ENCODE measurements at places on chromosomes 4 and X. TPM values are rescaled to one million over a fixed set of nuclear protein-coding genes. Genes with fewer than 3 reads are reported as not detected.

GRCh38 chrX:8868906-8869305 lies 67.7 kb upstream of the FAM9A start:
- DNase-seq, result no peak

DNA sequence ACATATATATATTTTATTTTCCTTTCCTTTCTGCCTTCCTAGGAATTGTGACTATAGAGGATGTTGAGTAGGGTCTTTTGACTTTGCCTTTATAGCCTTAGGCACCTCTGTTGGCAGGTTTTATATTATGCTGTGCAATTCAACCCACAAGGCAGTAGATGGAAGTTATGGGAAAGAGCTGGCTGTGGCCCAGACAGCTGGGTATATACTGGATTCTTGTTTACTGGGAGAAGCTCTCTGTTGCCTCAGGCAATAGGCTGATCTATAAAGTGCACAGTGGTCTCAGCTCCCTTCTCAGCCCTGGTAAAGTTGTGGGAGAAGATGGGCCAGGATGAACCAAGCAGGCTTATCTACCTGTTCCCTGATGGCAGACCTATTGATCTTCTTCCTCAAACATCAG lies 342.0 kb downstream of the GBA3 start:
- DNase-seq, result no peak

DNA sequence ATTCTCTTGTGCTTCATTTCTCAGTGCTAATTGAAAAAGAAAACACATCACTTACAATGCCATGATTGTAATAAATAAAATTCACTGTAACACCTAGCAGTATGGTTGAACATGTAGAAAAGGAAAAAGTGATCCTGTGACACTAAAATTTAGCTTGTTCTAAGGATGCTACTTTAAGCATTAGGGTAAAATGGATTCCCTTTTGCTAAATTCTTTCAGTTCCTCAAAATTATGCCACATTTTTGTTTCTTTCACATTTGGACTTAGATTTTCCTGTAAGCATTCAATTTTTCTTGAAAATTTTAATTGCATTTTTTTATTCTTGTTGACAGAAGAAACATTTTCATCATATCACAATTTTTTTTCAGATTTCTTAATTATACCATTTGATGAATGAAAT lies 19.4 kb downstream of the TET2 start:
- no peak for DNase-seq

DNA sequence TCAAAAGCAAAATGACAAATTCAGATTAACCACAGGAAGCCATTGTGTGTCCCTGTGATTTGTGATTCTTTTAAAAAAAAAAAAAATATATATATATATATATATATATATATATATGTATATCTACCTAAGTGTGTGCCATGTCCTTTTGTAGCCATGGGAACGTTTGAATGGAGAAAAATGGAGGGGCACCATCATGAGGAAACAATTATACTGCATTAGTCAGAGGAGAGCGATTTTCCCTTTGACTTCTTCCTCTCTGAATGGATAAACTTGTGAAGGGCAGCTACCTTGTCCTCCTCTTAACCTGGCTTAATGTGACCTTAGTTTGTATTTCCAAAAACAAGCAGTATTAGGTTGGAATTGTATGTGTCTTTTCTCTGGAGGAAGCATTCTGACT lies 23.3 kb upstream of the CBLL2 start:
- DNase-seq, result no peak

GRCh38 chr4:76535603-76536372 lies 100.8 kb downstream of the SHROOM3 start:
- DNase-seq, result no peak

DNA sequence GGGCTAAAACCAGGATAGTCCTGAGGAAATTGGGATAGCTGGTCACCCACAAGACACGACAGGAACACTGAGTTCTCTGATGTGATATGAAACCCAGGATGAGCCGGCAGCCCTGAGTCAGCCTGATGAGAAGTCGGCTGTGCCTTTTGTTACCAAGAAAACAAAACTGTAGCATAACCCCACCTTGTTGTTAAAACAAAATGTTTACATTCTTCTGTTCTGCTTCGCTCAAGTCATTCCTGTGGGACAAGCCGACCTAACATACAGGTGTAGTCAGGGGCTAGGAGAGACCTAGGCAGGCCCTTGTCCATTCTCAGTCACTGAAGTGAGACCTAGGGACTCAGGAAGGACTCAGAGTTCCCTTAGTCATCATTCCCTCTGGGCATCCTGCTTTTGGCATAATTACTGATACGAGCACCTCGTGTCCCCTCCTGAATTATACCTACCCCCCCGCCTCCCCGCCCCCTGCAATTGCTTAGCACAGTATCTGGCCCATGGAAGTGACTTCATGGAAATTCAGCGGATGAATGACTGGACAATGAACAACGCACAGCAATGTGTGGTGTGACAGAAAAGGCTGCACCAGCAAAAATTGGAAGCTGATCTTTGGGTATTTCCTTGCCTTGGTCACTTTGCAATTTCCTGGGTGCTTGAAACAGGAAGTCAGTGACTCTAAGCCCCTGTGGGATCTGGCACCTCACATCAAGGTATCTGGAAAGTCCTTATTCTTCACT lies 31.9 kb upstream of the TLR2 start:
- DNase-seq, result no peak

- no peak for DNase-seq
Measured at GRCh38 chr4:147510962-147511668, 30.2 kb downstream of the EDNRA start.

DNA sequence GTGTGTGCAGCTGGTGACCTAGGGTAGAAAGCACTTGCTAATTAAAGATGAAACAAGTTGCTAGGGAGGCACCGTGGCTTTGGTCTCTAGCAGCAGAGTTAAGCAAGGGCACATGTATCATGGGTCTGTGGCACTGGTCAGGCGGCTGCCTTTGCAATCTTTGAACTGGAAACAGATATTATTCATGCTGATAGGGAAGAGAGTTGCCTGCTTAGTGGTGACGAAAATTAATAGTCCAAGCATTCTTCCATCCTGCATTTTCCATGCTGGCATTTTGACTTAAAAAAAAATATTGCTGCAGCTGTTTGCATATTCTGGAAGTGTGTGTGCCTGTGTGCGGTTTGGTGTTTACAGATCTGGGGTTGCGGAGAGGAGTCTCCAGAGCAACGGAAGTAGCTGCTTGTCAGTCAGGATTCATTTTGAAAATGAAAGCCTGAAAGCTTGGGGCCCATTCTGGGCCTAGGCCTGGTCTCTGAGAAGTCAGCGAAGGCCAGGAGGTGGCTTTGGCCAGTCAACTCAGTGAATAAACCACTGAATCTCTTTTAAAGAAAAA lies 2.3 kb upstream of the SOWAHD start:
- no peak for DNase-seq

- DNase-seq, result no peak
Measured at GRCh38 chrX:68992821-68993397, 164.1 kb downstream of the EFNB1 start.

DNA sequence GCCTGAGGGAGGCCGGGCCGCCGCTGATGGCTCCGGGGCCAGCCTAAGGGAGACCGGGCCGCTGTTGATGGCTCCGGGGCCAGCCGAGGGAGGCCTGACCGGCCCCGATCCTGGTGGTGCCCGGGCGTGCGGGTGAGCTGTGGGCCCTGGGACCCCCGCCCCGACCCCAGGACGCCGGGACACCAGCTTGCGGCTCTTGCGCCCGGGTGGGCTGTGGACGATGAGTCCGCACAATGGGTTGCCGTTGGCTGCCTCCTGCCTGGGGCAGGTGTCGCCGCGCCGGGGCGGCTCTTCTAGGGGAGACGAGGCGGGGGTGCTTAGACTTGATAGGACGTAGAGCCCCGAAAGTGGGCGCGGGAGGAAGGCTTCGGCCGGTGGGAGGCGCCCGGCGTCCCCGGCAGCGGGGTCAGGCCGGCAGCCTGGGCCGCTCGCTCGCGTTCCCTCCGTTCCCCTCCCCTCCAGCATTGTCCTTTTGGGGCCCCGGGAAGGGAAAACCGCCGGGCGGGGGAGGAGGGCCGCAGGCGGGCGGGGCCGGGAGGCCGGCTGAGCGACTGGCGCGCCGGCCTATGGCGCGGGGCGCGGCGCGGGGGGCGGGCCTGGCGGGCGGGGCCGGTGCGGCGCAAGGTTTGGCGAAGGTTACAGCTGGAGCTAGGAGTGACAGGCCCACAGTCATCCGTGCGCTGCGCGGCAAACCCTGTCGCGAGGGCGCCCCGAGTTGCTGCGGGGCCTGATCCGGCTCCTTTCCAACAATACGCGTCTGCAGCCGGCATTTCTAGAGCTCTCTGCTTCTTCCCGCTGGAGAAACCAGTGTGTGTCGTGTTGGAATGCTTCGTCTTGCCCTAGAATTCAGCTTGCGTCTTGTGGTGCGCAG lies 819 bp downstream of the KIAA0232 start:
- DNase-seq, result peak; percentile 92

- DNase-seq, result no peak
Measured at GRCh38 chr4:116323606-116324005, 761.8 kb downstream of the TRAM1L1 start.

- DNase-seq, result no peak
Measured at GRCh38 chr4:158446106-158446505, 75.6 kb upstream of the RXFP1 start.

- DNase-seq, result no peak
Measured at GRCh38 chrX:11097933-11098332, 13.2 kb upstream of the HCCS start.

NOX1 gene
- polyA plus RNA-seq, result 0.50 TPM

CT45A2 gene
- not detected for polyA plus RNA-seq

CXCL10 gene
- polyA plus RNA-seq, result 4.1 TPM

F8A3 gene
- 7.6 TPM for polyA plus RNA-seq

HPGDS gene
- 2.9 TPM for polyA plus RNA-seq
